CD14-positive monocyte (primary cell): ENCODE measurements at places on chromosomes 2 and 18. TPM values are rescaled to one million over a fixed set of nuclear protein-coding genes. Genes with fewer than 3 reads are reported as not detected.

DNA sequence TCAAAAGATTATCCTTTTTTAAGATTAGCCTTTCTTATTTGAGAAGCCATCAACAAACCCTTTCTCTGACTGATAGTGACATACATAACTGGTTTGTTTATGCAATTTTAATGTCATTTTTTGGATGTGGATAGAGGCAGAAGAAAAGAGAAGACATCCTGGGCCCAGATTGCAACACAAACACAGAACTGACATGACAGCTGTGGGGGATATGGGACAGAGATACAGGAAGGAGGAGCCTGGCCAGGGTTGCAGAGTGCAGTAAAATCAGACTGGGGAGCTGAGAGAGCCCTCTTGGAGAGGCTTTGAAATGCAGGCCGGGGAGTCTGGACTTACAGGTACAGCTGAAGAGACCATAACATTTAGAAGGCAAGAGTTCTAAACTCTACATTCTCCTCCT is 65.1 kb downstream of the SIGLEC15 start:
- no peak overlapping the region for H3K4me3 ChIP-seq
- peak overlapping the region; percentile 77 for H3K27ac ChIP-seq
- H3K27me3 ChIP-seq, result no peaks in the 10 kb centered on the region
- peaks cover 32% of the 10 kb centered on the region for H3K36me3 ChIP-seq
- peaks cover 25% of the 10 kb centered on the region for H3K4me1 ChIP-seq

The ANKRD29 gene
- polyA plus RNA-seq, result 0.11 TPM

The NUP35 gene
- 2.0 TPM for polyA plus RNA-seq

The FBXO41 gene
- polyA plus RNA-seq, result 0.52 TPM

- no peaks in the 10 kb centered on the region for H3K4me1 ChIP-seq
- no peaks in the 10 kb centered on the region for H3K27me3 ChIP-seq
- no peak overlapping the region for H3K27ac ChIP-seq
- H3K36me3 ChIP-seq, result no peaks in the 10 kb centered on the region
Observed at GRCh38 chr2:72027426-72028161, 120.1 kb downstream of the CYP26B1 start.

- no peak overlapping the region for H3K27ac ChIP-seq
- DNase-seq, result no peak
- no peak overlapping the region for H3K4me3 ChIP-seq
- H3K36me3 ChIP-seq, result no peaks in the 10 kb centered on the region
Observed at GRCh38 chr2:17303521-17303920, 214.7 kb downstream of the RAD51AP2 start.

- H3K4me1 ChIP-seq, result no peaks in the 10 kb centered on the region
- H3K36me3 ChIP-seq, result no peaks in the 10 kb centered on the region
- no peak for DNase-seq
- H3K4me3 ChIP-seq, result no peak overlapping the region
Observed at GRCh38 chr18:14937271-14937670, 189.3 kb downstream of the ANKRD30B start.

DNA sequence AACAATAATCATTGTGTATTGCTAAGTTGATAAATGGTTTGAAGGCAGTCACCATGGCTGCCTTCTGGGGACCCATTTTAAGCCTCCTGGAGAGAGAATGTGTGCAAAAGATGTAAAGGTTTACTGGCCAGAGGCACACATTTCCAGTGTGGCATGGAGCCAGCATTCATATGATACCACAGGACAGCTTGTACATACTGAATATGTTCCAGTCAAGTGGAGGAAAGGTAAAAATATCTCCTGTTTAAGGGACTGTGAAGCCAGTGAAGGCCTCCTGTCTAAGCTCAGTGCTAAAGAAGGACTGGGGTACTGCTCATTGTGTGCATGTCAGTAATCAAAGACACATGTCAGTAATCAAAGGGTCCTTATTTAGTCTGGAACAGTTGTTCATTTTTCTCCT is 119.2 kb downstream of the BABAM2 start:
- peaks cover 10% of the 10 kb centered on the region for H3K4me1 ChIP-seq
- H3K36me3 ChIP-seq, result no peaks in the 10 kb centered on the region
- no peaks in the 10 kb centered on the region for H3K27me3 ChIP-seq
- no peak for DNase-seq
- H3K4me3 ChIP-seq, result no peak overlapping the region
- H3K27ac ChIP-seq, result no peak overlapping the region

DNA sequence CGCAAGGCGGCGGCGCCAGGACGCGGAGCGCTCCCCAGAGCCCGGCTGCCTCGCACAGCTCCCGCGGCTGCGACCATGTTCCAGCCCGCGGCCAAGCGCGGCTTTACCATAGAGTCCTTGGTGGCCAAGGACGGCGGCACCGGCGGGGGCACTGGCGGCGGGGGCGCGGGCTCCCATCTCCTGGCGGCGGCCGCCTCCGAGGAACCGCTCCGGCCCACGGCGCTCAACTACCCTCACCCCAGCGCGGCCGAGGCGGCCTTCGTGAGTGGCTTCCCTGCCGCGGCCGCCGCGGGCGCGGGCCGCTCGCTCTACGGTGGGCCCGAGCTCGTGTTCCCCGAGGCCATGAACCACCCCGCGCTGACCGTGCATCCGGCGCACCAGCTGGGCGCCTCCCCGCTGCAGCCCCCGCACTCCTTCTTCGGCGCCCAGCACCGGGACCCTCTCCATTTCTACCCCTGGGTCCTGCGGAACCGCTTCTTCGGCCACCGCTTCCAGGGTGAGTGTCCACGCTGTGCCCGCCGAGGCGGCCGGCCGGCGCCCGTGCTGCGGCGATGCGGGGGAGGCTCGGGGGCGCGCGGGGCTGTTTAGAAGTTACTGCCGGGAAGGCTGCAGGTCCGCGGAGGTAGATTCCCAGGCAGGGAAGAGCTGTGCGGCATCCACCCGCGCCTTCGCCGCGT is 696 bp downstream of the EMX1 start:
- DNase-seq, result no peak
- peaks cover 42% of the 10 kb centered on the region for H3K4me1 ChIP-seq

DNA sequence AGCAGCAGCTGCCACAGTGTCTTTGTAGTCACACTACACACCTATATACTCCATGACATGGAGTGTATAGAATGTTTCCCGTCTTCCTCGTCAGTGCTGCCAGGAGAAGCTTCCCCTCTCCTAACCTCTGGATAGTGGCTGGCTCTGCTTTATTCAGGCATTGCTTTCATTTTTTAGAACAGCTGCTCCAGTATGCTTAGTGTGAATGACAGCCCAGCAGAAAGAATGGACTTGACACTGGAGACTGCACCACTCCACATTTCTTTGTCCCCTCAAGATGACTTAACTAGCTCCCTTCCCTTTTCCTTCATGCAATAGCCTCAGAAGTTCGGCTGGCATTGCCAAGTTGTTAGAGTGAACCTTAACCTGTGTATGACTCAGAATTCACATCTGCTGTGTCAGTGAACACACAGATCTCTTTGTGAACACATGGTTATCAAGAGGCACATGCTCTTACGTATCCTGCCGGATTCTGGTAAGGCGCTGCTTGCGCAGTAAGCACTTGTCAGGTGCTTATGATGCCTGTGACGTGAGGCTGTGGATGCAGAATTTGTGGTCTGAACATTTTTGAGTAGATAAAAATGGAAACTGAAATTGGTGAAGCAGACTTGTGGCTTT is 73.9 kb downstream of the NEDD4L start:
- no peaks in the 10 kb centered on the region for H3K4me1 ChIP-seq
- DNase-seq, result peak; percentile 60
- H3K27ac ChIP-seq, result no peak overlapping the region
- H3K36me3 ChIP-seq, result no peaks in the 10 kb centered on the region
- H3K27me3 ChIP-seq, result no peaks in the 10 kb centered on the region

The SERPINB10 gene
- 1.3 TPM for polyA plus RNA-seq

DNA sequence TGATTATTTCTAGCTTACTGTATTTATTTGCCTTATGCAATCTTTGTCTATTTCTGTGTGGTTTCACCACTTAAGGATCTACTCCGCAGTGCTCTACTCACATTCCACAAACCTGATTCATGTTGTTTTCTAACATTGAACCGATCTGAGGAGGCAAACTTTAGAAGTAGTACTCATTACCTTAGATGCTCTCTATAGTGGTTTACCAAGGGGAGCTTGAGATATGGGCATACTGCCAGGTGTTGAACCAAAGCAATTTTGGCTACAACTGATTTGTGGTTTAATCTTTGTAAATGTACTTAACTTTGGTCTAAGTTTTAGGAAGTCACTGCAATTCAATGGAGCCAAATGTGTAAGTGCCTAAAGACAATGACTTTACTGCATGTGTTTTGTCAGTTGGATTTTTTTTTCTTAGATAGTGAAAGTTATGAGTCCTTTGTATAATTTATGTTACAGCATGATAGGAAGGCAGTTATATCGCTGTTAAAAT is 50.1 kb downstream of the MAP2 start:
- no peaks in the 10 kb centered on the region for H3K36me3 ChIP-seq
- no peaks in the 10 kb centered on the region for H3K27me3 ChIP-seq
- no peak for DNase-seq
- peaks cover 13% of the 10 kb centered on the region for H3K4me1 ChIP-seq
- H3K27ac ChIP-seq, result no peak overlapping the region

DNA sequence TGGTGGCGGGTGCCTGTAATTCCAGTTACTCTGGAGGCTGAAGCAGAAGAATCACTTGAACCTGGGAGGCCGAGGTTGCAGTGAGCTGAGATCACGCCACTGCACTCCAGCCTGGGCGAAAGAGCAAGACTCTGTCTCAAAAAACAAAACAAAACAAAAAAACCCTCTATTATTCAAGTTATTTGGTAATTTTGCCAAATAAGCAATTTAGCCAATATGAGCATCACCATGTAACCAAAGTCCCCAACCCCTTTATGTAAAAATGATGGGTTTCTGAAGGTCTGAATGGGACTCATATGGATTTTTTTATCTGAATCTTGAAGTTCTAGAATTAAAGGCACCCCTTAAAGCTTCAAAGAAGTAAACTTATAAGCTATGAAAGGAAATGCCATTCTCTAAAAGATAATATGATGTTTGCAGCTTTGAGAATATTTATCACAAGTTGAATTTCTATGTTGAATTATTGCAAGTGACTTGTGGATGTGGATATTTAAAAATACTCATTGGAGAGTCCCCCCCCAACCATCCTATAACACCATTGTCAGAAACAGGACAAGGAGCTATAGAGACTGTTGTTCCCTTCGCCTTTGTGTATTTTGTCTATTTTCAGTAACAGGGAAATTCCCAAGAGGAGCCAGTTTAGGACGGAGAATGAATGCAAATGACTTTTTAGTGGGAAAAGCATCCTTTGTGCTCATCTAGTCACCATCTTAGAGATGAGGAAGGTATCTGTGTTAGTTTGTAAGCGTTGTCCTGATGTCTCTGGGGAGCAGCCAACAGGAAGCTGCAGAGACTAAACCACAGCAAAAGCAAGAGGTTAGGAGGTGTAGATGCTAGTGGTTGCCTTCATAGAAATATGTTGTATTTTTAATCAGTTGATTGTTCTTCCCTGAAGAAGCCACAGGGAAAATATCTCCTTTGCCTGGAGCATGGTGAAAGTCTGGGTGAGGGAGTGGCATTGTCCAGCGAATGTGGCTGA is 68.3 kb downstream of the TET3 start:
- no peaks in the 10 kb centered on the region for H3K4me1 ChIP-seq
- H3K36me3 ChIP-seq, result peaks cover 90% of the 10 kb centered on the region
- DNase-seq, result no peak

GRCh38 chr2:85324639-85325465 is 2.9 kb downstream of the TGOLN2 start:
- peak overlapping the region; percentile 72 for H3K4me3 ChIP-seq
- peaks cover 50% of the 10 kb centered on the region for H3K36me3 ChIP-seq
- peak overlapping the region; percentile 98 for H3K27ac ChIP-seq
- DNase-seq, result peak; percentile 72
- H3K4me1 ChIP-seq, result peaks cover 73% of the 10 kb centered on the region

The VAMP5 gene
- 154 and 266 TPM in 2 replicates for polyA plus RNA-seq

- H3K36me3 ChIP-seq, result no peaks in the 10 kb centered on the region
- H3K4me3 ChIP-seq, result no peak overlapping the region
- DNase-seq, result no peak
Observed at GRCh38 chr2:171287611-171288010, 126.9 kb upstream of the TLK1 start.

GRCh38 chr18:35157181-35157580 is 83.7 kb upstream of the ZNF397 start:
- H3K27ac ChIP-seq, result no peak overlapping the region
- DNase-seq, result no peak
- H3K36me3 ChIP-seq, result no peaks in the 10 kb centered on the region
- H3K27me3 ChIP-seq, result no peaks in the 10 kb centered on the region
- peaks cover 26% of the 10 kb centered on the region for H3K4me1 ChIP-seq

The ABCG8 gene
- not detected for polyA plus RNA-seq

DNA sequence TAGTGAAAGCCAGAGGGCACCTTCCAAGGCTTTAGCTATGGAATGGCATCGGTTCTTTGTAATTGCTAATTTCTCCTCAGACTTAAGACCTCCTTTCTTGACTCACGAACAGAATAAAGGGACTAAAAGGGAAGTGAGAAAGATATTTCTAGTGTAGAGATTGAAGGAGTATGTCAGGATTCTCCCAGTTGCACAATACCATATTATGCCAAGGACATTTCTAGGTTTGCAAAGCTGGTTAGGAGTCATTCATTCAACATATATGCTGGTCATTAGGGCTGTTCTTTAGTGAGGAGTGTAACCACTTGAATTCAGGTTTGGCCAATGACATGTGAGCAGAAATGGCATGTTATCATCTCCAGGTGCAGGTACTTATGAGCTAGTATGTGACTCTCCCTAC is 7.4 kb downstream of the REEP1 start:
- no peak for DNase-seq
- H3K4me1 ChIP-seq, result no peaks in the 10 kb centered on the region
- no peaks in the 10 kb centered on the region for H3K36me3 ChIP-seq
- H3K4me3 ChIP-seq, result no peak overlapping the region
- H3K27me3 ChIP-seq, result peaks cover 17% of the 10 kb centered on the region

GRCh38 chr2:231196592-231196991 is 1.8 kb upstream of the ARMC9 start:
- H3K27ac ChIP-seq, result no peak overlapping the region
- no peaks in the 10 kb centered on the region for H3K36me3 ChIP-seq
- no peak overlapping the region for H3K4me3 ChIP-seq
- H3K27me3 ChIP-seq, result peaks cover 8% of the 10 kb centered on the region
- H3K4me1 ChIP-seq, result peaks cover 12% of the 10 kb centered on the region

DNA sequence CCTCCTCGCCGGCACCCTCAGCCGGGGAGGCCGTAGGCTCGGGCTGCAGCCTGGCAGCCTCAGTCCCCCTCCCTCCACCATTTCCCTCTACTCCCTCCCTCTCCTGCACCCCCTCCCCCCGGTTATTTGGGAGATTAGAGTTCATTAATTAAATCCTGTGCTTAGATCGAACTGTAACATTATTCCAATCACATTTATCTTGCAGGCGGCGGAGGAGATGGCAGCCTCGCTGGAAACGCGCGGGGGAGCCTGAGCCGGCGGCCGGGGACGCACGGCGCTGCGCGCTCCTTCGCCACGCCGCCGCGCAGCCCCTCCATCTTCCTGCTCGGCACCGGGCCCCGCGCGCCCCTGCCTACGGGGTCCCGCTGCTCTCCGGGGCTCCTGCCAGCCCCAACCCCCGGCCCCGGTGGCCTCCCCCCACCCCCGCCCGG is at the start of gene ST8SIA3:
TSS of gene ST8SIA3 (plus strand) at position 287 of the 431 bp plus-strand sequence. CDS start 290 bp downstream, outside the sequence.
- no peaks in the 10 kb centered on the region for H3K36me3 ChIP-seq
- no peak within 1 kb of the TSS for H3K4me3 ChIP-seq
- H3K27ac ChIP-seq, result no peak within 1 kb of the TSS
- H3K27me3 ChIP-seq, result peaks cover 59% of the 10 kb centered on the region
